ENCODE measurements at places on chromosomes 11 and 22.

DNA sequence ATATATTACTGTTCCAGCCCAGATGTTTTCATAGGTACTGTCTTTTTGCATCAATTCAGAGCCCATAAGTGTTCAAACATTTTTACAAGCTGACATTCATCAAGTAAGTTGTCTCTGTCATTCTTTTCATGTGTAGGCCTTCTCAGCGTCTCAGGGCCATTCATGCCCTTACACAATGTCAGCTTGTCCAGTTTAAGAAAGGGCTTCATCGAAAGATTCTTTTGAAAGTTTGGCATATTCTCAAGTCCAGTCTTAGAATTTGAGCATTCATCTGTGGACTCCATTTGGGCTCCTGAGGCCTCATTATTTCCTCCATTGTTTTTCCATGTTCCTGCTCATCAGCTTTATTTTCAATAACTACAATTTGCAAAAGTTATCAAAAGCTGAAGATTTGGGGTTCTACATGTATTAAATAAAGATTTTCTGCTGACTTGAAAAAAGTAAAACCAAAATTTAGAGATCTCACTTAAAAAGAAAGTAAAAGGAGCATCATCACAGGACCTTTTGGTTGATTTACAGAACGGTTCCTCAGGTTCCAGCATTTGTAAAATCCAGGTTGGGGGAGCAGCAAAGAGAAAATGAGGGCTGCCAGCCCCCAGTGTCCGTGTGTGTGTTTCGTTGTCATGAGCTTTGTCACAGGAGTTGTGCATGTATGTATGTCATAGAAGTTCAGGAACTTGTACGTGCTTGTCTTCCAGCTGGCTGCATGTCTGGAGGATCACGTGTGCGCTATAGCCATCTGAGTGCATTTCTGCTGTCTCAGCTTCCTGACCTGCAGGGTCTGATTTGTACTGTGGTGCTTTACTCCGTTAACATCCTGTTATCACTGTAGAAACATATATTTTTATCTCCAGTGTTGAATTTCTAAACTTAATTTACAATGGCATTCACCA lies 15.6 kb downstream of the MOV10L1 start:
- DNase-seq: no peak

DNA sequence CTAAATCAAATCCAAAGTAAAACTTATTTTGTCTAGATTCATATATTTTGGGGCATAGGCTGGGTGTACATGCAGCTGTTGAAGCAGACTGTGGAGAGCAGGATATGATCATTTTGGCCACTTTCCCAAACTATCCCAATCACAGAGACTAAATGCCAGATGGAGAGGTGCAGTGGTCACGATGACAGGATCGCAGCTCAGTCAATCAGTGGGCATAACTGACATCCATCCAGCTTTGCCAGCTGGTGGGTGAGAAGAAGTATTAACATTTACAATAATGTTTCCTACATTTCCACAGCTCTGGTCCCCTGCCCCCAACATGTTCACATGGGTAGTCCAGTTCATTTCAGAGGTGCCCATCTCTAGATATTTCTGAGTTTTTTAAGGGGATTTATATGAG lies 255.5 kb upstream of the SESN3 start:
- no peak for DNase-seq

- DNase-seq: no peak
These were observed 2.8 kb downstream of the GALNT18 start for GRCh38 chr11:11618973-11619435.

- DNase-seq: no peak
These were observed 3.2 kb upstream of the PAX6 start for GRCh38 chr11:31814176-31814868.

GRCh38 chr22:30305519-30305905 lies 16.2 kb upstream of the CASTOR1 start:
- peak; percentile 59 for DNase-seq

DNA sequence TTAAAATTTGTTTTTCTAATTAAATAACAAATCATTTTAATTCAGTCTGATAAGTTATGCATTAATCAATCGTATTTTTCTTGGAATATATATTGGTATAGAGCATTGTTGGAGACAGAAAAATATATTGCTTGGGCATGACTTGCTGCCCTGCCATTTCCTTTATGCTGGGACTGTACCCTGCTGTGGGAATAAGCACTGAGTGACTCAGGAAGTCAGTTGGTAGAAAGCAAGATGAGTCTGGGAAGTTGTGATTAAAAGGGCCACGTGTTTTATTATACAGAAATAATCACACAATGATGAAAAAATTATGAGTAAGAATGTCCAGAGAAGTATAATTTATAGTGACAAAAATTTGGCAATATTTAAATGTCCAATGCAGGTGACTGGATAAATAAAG lies 139.5 kb downstream of the KIF18A start:
- no peak for DNase-seq

GRCh38 chr11:5818245-5818886 lies 9.6 kb downstream of the OR52N2 start:
- DNase-seq: no peak

DNA sequence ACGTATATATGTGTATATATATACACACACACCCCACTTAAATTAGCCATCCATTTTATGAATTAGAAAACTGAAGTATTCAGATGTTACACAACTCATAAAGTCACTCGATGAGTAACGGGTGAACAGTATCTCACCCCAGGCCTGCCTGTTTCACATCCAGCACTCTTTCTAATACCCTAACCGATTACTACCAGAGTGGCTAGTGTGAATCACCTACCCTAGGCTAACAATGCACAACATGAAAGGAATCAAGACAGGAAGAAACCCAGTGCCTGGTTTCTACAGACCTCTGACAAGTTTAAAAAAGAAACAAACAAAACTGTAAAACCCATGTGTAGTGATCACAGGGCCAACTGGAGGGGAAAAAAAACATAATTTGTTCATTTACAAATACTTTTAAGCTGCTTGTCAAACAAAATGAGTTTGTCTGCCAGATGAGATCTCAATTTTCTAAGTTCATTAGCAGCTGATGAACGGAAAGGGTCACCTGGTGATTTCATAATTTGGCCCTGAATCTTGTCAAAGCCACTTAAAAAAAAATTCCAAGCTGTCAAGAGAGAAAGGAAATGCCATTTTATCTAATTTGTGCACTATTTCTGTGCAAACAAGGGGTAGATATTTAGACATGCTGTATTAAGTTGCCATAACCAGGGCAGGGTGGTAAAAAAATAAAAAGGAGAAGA lies 134.8 kb downstream of the LARGE1 start:
- no peak for DNase-seq

- DNase-seq: no peak
These were observed 5.9 kb downstream of the USP2 start for GRCh38 chr11:119375337-119376196.

DNA sequence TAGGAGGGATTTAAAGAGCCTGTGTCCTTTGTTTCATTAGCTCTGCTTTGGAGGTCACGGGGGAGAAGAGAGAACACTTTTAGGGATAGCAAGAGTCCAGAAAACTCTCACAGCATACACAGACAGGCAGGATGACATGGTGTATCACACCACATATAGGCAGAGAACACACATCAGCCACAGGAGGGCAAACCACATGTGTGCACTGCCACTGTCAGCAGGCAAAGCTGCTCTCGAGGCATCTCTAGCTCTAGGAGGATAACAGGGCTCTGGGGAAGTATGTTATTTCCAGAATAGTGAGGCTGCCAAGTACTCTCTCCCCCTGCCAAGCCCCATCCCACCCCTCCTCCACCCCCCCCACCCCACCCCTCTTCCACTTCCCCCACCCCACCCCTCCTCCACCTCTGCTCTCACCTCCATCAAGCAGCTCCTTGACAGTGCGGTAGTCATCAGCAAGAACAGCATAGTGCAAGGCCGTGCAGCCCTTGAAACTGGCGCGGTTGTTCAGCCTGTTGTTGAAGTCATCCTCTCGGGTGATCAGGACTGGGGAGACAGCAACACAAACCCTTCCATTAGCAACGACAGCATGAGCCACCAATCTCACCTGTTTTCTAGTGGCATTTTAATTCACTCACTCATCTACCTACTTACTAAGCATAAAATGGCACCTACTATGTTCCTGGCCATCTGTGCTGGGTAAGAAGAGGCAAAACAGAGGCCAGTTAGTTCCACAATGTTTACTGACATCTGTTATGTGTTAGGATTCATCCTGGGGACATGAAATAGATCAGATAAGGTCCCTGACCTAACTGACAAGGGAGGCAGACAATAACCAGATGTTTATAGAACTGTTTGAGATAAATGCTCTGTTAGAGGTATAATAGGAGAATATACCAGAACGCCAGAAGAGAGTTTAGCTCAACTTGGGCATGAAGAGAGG lies 75.6 kb downstream of the CLPB start:
- no peak for DNase-seq

GRCh38 chr11:95999711-96000406 lies 76.0 kb upstream of the MTMR2 start:
- DNase-seq: no peak

- DNase-seq: no peak
These were observed 78.0 kb downstream of the TSPAN18 start for GRCh38 chr11:44804449-44805437.

DNA sequence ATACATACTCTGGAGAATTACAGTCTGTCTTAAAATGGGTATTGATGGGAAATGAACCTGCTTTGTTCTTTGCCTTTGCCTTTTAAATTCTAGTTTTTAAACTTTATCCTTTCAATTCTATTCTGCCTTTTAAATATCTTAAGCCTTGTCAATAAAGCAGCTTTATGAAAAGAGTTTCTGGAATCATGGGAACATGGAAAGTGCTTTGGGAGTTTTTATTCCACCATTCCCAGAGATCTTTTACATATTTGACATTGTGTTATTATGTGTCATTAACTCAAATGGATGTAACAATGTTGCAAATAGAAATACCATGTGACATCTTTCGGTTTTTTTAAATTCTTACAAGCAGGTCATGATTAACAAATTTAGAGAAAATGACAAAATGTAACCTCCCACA lies 555.7 kb upstream of the ANO3 start:
- no peak for DNase-seq

DNA sequence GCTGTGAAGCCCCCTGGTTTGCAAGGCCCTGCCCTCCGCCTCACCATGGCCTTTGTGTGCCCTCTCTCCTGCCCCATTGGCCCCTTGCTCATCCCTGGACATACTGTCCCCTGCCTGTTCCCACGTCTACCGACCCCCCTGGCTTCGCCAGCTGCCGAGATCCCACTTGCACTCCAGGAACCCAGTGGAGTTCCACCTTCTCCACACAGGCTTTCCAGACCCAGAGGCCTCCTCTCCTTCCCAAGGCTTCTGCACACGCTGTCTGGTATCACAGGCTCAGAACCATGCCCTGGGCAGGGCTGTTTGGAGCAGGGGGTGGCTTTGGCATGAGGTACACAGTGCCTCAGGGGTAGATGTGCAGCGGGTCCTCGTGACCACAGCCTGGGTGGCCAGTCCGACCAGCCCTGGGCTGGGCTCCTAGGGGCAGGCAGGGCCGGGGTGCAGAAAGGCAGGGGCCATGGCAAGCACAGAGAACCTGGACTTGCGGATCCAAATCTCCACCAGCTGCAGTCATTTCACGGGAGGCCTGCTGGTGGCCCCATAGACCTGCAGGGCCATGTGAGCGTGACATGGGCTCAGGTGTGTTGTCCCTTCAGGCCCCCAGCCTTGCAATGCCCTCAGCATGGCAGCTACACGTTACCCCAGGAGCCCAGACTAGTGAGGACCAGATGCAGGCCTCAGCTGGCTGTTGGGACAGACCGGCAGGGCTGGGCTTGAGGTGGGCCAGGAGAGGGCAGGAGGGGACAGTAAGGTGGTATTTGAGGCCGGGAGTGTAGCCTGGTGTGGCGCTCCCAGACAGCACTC lies 9.5 kb downstream of the GRK2 start:
- no peak for DNase-seq

GRCh38 chr22:47623066-47623762 lies 860.8 kb downstream of the TBC1D22A start:
- no peak for DNase-seq

DNA sequence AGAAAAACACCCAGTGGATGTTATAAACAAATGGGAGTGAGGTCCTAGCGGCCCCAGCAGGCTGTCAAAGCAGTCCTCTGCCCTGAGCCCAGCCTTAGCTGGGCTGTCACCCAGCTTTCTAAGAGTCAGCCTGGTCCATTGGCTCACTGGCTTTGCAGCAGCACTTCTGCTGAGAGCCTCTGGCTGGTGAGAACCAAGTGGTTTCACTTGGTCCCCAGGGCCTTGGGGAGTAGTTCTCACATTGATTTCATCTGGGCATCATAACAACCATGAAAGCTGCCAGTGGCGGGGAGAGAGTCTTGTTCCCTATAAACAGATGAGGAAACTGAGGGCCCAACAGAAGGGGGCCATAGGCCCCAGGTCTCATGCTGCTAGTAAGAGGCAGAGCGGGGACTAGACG lies 11.4 kb downstream of the SEC14L6 start:
- no peak for DNase-seq

DNA sequence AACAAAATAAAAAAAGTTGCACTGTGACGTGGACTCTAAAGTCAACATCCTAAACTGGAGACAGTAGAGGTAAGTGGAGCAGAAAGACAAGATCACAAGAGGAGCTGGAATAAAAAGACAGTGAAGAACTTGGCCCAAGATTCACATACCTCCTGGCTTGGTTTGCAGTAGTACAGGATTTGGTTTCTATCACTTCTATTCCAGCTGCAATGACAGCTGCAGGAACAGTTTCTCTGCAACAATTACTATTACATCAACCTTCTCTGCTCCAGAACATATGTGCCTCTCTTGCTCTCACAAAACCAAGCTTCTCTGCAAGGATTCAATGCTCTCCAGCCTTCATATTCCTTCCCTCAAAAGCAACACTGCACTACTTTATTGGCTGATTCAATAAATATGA lies 7.8 kb upstream of the KDM2A start:
- no peak for DNase-seq

- DNase-seq: no peak
These were observed 1.7 kb upstream of the XBP1 start for GRCh38 chr22:28801845-28802594.

DNA sequence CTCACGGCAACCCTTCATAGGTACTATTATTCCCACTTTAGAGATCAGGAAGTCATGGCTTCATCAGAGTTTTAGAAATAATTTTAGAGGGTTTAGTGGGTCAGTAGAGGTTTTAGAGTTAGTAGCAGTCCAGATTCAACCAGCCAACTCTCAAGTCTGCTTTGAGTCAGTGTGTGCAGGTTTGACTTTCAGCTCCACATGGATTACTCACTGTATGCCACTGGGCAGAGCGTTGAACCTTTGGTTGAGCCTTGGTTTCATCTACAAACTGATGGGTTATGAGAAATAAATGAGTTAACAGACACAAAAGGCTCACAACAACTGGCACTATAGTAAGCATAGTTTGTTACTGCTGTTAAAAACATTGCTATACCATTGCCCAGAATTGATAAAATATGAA lies 19.0 kb upstream of the TP53AIP1 start:
- no peak for DNase-seq

GRCh38 chr22:28914201-28914600 lies 30.8 kb downstream of the ZNRF3 start:
- no peak for DNase-seq

DNA sequence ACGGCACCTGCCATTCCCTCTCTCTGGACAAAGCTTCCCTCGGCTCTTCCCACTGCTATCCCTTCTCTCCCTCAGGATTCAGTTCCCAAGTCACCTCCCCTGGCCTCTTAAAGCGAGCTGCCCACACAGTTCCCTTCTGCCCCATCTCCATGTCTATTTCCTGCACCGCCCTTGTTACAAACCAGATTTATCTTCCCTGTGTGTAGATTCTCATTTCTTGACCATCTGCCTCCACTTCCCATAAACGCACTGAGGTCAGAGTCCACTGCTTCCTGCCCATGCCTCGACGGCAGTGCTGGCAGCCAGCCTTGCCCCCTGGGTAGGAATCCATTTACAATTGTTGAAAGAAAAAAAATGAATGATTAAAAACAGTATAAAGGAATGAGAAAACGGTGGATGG lies 11.6 kb upstream of the APOBEC3B start:
- no peak for DNase-seq

GRCh38 chr11:68043029-68043348 lies 4.2 kb downstream of the TCIRG1 start:
- no peak for DNase-seq

Data from activated gamma-delta T cell treated with Interleukin-2 at 50 U/mL for 16 hours (primary cell).